ENCODE measurements at places on chromosomes 3 and 15.

GRCh38 chr15:98422130-98422478, 226.2 kb upstream of the IGF1R start:
- DNase-seq = no peak

GRCh38 chr15:60580650-60581376, 101.9 kb upstream of the ICE2 start:
- no peak for DNase-seq

DNA sequence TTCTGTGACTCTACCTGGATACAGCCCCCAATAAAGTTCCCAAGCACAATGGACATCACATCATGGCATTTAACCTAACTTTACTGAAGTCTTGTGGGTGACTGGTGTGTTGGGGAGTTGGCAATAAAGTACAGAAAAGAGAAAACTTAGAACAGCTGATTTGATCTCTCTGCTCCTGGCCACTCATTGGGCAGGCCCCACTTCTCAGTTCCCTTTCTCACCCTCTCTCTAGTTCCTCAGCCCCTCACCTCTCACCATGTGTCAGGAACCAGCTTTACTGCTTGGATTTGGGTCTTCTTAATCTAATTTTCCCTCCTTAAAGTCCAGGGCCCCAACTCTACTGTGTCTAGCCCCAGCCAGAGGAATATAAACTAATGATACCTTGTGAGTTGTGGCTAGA, 713 bp upstream of the MUC13 start:
- no peak for DNase-seq

DNA sequence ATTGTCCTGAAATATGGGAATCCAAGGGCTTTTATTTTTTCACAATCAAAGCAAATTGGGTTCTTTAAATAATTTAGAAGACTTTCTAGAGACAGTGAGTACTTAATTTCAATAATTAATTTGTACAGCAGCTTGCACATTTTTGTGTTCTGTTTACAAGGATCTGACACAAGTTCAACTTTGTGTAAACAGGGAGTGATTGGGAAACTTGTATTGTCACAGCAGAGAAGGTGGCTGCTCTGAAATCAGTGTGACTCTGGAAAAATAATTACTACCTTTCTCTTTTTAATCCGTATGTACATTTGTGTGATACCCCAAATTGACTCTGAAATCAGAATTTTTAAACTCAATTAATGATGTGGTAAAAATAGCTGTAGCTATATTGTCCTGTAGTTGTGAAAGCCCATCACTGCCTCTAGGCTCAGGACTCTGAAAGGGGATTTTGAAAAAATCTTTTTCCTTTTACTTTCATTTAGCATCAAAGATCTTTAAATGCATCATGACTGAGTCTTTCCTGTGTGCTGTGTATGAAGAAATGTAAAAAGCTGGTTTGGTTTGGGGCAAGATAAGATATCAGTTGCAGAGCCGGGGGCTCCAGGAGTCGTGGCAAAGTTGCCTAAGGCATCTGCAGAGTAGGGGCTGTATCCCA, 45.1 kb downstream of the MFSD1 start:
- DNase-seq = no peak

DNA sequence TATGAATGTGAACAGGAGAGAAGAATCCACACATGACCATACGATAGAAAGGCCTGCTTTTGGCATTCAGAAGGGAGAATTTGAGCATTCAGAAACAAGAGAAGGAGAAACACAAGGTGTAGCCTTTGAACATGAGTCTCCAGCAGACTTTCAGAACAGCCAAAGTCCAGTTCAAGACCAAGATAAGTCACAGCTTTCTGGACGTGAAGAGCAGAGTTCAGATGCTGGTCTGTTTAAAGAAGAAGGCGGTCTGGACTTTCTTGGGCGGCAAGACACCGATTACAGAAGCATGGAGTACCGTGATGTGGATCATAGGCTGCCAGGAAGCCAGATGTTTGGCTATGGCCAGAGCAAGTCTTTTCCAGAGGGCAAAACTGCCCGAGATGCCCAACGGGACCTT, 28.4 kb downstream of the RBM6 start:
- no peak for DNase-seq

- no peak for DNase-seq
Observed at GRCh38 chr3:46482632-46483350, 15.0 kb upstream of the RTP3 start.

DNA sequence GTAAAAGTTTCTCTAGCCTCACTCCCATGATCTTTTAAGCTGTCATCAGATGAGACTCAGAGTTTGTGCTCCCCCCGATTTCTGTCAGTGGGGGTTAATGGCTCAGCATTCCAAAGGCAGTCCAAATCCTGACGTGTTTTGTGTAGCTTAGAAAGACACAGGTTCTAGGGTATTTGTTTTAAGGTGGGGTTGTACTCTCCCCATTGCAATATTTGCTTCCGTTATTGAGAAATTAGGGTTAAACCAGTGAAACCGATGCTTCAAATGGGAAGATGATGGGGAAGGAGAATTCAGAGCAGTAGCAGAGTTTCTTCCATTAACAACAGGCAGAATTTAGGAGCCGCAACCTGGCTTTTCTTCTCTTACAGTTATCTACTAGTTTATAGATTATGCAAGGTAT, 3.4 kb downstream of the PIGB start:
- no peak for DNase-seq

- peak; percentile 52 for DNase-seq
Observed at GRCh38 chr3:187263270-187263669, 28.3 kb downstream of the MASP1 start.

- no peak for DNase-seq
Observed at GRCh38 chr3:106333911-106334618, 465.3 kb upstream of the CBLB start.

GRCh38 chr3:171797873-171798272, 12.4 kb downstream of the PLD1 start:
- DNase-seq = no peak

GRCh38 chr3:152381881-152382295, 113.2 kb downstream of the MBNL1 start:
- DNase-seq = no peak

DNA sequence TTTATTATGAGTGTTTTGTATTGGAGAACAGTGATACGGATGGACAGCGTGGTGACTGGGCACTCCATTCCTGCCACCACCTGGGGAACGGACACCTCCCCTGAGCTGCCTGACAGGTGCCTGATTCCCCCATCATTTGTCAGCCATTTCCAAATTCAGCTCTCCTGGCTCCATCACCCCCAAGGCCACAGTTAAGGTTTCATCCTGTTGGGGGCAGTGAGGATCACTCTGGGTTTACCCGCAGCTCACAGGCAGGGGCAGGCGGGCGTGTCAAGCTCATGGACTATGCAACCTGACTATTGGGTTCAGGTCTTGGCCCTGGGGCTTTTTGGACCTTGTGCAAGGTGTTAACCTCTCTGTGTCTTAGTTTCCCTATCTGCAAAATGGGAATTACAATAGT, 76.3 kb downstream of the RAB11A start:
- no peak for DNase-seq

DNA sequence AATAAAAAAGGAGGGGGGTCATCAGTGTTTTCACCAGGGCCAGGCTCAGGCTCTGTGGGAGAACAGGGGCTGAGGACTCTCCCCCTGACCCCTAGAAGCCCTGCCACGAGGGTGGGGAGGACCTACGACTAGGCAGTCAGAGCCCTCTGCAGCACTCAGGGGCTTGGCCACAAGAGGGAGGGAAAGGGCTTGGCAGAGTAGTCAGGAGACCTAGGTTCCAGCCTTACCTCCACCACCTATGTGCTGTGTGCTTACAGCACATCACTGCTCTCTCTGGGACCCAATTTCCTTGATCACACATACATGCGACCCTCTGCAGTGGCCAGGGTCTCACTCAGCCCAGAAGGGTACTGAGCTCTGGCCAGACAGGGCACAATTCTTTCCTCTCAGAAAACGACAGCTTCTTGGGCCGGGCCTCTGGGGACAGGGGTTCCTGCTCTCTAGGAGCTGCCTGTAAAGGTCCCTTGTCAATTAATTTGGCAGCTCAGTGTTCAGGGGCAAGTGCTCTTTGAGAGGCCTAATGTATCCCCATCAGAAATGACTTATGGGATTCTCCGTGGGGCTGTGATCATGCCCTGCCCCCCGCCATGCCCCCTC, 16.4 kb upstream of the SKIC8 start:
- no peak for DNase-seq
